ENCODE measurements at places on chromosomes 1 and 21.

DNA sequence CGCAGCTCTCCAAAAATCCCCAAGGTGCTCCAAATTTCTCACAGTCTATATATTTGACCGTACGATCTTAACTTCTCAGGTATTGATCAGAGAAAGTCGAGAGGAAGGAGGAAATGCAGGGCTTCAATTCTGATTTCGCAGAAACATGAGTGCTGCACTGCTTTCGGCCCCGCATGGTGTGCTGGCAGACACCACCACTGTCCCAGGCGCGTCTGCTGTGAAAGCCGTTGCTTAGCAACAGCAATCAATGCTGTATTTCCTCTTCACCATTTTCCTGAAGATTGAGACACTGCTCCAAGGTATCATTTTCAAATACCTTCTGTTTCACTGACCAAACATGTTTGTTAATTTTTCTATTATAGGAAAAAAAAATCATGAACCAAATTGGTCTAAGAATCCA, 296.3 kb downstream of the SMYD3 start:
- DNase-seq: peak; percentile 15

- DNase-seq: peak; percentile 62
Observed at GRCh38 chr21:36706951-36707762, 8.2 kb downstream of the SIM2 start.

DNA sequence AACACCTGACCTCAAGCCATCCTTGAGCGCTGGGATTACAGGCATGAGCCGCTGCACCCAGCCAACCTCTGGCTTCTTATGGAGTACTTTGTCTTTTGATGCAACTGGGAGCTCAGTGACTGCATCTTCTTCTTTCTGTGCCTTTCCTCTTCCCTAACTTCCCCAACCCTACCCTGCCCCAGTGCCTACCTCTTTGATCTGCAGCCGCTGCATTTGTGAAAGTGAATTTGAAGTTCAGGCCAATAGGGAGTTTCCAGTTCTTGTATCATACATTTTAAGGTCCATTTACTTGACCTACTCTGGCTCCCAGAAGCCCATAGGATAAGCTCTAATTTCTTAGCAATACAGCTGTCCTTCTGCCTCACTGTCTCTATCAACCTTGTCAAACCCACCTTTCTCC, 52.2 kb downstream of the KCNC4 start:
- DNase-seq: no peak

GRCh38 chr1:222454782-222455181, 93.1 kb downstream of the HHIPL2 start:
- DNase-seq: no peak

- DNase-seq: no peak
Observed at GRCh38 chr1:22284236-22284635, 141.3 kb upstream of the WNT4 start.

GRCh38 chr1:51679435-51679834, 62.5 kb downstream of the OSBPL9 start:
- DNase-seq: no peak

DNA sequence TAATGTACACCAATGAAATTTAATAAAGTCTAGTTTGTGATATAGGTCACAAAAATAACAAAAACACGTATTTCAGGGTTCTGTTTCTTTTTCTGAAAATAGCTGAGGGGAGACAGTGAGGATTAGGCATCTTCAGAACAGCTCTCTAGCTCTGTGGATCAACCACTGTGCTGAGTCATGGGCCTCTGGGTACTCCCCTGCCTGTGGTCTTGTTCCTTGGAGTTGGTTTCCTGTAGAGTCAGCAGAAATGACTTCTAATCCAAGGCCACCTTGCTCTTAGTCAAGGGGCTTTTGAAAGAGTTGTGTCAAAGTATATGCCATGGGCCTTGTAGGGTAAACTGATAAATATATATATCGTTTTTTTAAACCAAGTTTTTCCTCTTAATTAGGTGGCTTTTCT, 141.8 kb upstream of the ZRANB2 start:
- no peak for DNase-seq

DNA sequence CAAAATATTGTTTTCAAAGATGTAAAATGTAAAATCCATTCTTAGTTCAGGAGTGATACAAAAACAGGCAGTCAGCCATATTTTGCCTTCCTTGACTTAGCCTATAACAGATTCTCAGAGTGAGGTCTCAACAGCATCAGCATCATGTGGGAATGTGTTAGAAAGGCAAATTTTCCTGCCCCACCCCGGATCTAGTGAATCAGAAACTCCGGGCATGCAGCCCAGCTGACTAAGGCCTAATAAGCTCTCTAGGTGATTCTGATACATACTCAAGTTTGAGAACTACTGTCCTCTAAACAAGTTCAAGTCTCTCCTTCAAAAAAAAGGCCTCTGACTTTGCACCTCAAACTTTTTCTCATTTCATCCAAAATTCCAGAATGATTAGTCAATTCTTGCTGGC, 46.9 kb upstream of the PRRC2C start:
- no peak for DNase-seq

DNA sequence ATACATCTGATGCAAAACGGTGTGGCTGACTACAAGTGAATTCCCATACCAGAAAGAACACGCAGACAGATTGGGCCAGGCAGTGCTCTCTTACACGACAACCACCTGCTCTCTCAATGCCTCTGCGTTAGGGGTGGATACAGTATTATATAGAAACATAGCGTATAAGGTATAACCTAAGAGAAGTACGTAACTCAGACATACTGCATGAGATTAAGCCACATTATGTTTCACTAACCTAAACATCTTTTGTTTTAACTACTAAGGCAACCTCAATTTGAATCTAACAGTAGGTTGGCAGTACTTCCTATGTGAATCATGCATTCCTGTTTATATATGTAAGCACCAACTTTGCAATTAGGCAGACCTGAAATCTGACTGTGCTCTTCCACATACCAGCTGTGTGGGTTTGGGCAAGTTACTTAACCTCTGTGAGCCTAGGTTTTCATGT, 58.1 kb upstream of the COA6 start:
- DNase-seq: no peak

- no peak for DNase-seq
Observed at GRCh38 chr1:151156515-151156819, at the start of gene TNFAIP8L2. Gene TNFAIP8L2, plus strand, starts transcription at chr1:151156649. Its CDS starts 2,049 bp downstream, at chr1:151158698.

DNA sequence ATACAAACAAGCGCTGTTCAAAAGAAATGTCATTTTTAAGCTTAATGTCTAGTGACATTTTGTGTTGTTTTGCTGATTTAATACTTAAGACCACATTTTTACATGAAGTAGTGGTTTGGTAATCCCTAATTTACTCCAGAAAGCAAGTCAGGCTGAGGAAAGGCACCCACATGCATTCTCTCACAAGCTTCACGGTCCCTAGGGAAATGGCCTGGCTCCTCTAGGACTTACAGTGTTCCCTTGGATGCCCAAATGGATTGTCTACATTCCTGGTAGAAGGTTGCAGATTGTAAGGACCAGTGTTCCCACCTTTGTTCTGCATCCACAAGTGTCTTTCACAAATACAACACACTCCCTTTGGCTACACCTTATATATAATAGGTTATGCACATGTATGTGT, 9.5 kb downstream of the GPSM2 start:
- no peak for DNase-seq

DNA sequence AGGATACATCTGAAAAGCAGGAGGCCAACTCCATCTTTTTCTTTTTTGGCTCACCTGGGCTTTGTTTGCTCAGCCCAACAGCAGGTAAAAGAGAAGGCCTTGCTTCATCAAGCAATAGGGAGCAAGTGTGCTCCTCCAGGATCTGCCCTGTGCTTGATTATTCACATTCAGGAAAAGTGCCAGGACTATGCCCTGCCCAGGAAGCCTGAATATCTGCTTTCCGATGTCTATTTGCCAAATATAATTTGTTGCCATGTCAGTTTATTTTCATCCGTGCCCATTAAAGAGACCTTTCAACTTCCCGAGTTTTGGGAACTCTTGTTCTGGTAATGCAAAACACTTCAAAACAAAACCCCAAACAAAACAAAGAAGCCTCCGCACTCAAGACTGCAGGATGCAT, 185.3 kb downstream of the CDC7 start:
- no peak for DNase-seq

GRCh38 chr1:80533775-80534334, 1266.9 kb upstream of the ADGRL2 start:
- DNase-seq: no peak

DNA sequence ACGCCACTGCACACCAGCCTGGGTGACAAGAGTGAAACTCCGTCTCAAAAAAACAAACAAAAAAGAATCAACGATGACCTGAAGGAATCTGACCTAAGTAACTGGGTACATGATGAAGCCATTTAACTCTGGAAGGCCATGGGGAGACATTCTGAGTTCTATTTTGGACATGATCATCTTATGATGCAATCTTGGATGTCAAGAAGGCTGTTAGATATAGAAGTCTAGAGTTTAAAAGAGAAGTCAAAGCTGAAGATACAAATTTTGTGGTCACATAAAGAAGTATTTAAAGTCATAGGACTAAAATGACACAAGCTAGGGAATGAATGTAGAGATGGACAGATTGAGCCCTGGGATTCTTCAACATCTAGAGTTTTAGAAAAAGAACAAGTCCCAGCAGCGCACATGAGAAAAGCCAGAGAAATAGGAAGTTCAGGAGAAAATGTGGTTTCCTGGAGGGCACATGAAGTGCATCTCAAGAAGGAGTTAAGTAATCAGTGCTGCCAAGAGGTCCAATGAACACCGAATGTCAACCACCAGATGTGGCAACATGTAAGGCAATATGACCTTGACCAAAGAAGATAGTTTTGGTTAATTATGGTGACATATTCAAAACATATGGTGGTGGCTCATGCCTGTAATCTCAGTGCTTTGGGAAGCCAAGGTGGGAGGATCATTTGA, 26.8 kb downstream of the ELK4 start:
- DNase-seq: no peak

GRCh38 chr1:119347858-119348257, 20.7 kb upstream of the HAO2 start:
- no peak for DNase-seq

GRCh38 chr21:45374826-45375455, 30.0 kb upstream of the COL18A1 start:
- no peak for DNase-seq

GRCh38 chr1:188670837-188671236, 1806.8 kb downstream of the BRINP3 start:
- DNase-seq: no peak

DNA sequence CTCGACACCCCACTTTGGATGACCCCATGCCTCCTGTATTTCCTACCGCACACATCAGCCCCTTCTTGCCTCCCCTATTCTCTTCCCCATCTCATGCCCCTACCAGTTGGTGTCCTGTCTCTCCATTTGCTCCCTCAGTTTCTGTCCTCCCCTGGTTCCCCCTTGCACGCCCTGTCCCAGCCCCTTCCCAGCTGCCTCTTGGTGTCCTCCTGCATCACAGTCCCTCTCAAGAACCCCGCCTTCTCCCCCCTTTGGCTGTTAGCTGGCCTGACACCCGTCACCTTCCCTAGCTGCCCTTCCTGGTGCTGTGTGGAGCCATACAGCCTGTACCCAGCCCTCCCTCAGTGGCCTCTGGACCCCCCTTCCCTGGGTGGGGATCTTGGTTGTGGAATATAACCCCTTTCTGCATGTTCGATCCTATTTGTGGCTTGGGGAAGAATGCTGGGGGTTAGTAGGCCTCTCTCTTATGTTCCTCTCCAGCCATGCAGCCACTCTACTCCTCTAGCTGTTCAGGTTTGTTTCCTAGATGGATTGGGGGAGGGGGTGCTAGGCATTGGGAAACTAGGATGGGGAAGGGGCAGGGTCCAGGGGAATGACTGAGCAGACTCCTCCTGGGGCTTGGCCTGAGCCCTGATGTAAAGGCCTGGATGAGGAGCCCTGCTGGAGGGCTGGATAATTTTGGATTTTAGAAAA, 41.4 kb upstream of the NFASC start:
- no peak for DNase-seq

- DNase-seq: peak; percentile 35
Observed at GRCh38 chr1:210700511-210700910, 371.8 kb downstream of the HHAT start.

DNA sequence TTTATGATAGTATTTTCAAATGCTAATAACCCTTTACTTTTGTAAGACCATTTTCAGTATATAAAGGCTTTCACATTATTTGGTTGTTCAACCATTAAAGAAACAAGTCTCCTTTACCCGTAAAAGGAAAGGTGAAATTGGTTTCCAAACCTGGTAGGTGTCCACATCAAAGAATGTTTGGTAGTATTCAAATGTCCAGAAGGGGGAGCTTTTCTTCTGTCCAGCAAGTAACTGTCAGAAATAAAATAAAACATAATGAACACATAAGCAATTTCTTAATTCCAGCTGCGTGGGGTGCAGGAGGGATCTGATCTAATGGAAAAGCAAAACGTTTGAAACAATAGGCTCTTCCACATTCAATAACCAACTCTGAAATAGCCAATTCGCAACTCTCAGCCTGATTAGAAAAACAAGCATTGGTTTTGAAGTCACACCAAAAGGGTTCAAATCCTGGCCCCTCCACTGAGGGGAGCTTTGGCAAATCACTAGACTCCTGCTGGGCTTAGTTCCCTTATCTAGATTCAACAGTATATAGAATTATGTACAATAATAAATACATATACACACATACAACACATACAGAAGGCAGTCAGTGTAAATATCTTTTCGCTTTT, 11.0 kb downstream of the YIPF1 start:
- peak; percentile 57 for DNase-seq

DNA sequence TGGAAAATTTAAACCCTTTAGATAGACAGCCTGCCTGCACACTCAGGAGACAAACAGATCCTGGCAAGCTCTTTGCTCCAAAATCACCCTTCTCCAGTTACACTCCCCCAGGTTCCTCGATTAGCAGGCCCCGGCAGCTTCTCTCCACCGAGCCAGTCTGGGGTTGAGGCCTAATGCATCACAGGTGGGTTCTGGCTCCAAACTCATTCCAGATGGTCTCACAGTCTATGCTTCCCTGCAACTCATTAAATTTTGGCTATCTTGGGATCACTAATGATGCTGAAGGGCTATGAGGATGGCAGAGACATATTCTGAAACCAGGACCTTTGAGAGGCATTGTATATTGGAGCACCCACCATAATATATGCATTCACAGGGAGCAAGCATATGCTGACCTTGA, 559.8 kb upstream of the USP24 start:
- no peak for DNase-seq

DNA sequence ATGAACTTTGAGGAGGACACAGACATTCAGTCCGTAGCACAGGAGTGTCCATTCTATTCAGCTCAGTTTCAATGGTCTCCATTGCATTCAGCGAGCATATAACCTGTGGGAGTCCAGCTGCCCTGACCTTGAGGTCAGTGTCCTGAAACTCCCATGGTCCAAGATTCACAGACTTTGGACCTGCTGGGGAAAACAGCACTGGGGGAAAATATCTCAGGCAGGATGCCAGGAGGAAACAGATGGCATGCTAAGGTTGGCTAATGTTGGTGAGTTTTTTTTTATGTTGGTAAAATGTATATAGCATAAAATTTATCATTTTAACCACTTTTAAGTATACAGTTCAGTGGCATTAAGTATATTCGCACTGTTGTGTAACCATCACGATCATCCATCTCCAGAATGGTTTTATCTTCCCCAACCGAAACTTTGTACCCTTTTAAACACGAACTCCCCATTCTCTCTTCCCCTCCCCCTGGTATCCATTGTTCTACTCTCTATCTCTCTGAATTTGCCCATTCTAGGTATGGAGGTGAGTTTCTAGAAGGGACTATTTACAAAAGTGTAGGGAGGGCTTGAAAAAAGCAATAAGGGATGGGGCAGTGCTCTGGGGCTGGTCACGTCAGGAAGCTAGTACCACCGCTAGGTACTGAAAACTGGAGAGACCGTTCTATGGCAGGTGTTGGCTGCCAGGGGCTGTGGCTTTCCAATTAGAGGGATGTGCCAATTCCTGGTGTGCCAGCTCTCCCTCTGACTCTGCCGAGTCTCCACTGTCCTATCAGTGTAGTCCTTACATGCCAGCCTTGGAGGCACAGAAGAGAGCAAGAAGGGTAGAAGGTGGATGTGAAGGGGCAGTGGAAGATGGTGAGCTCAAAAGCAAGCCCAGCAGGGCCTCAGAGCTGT, 85.3 kb downstream of the FOXD2 start:
- DNase-seq: no peak
